Hematopoietic multipotent progenitor cell treated with erythropoietin and hydrocortisone succinate and interleukin-3 and kit ligand, for 4 days (in vitro differentiated cells): ENCODE measurements at places on chromosomes 3 and 15.
A peak's percentile ranks its signal among the peaks of the same experiment; 100 is the strongest.

DNA sequence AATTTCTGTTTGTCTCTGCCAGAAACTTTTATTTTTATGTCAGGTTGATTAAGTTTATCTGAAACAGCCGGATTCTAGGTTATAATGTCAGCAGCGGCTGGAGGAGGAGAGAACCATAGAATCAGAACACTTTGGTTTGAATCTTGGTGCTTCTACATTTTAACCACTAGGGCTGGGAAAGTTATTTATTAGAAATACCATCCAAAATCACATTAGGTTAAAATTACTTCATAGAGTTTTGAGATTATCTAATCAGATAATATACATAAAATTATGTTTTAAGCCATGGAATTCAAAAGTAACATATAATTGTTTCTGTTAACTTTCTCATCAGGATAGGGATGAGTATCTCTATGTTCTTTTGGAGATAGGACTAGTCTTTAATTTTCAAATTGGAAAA is 502.9 kb downstream of the ROBO1 start:
- no peak for DNase-seq

- DNase-seq = no peak
Measured at GRCh38 chr3:134651347-134652041, 672 bp upstream of the KY start.

DNA sequence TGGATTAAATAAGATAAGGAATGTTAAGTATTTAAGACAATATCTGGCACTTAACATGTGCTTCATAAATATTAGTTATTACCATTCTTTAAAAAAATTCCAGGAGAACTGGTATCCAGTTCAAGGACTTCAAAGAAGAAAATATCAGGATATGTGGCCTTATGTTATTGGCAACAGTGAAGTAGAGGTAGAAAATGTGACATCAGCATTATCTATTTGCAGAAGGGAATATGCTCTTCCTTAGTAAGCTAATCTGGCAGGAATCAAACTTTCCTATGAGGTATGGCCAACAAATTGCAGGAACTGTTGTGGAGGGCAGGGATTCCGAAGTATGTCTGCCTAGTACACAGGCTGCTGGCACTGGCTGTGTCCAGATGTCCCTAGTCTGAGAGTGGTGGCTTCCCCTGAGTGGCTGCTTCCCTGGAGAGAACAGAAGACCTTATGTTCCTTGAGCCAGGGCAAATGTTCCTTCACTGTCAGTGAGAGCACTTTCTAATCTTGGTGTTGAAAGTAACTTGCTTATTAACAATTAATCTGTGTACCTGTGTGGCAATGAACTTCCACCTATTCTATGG is 351.7 kb upstream of the THRB start:
- DNase-seq = no peak

DNA sequence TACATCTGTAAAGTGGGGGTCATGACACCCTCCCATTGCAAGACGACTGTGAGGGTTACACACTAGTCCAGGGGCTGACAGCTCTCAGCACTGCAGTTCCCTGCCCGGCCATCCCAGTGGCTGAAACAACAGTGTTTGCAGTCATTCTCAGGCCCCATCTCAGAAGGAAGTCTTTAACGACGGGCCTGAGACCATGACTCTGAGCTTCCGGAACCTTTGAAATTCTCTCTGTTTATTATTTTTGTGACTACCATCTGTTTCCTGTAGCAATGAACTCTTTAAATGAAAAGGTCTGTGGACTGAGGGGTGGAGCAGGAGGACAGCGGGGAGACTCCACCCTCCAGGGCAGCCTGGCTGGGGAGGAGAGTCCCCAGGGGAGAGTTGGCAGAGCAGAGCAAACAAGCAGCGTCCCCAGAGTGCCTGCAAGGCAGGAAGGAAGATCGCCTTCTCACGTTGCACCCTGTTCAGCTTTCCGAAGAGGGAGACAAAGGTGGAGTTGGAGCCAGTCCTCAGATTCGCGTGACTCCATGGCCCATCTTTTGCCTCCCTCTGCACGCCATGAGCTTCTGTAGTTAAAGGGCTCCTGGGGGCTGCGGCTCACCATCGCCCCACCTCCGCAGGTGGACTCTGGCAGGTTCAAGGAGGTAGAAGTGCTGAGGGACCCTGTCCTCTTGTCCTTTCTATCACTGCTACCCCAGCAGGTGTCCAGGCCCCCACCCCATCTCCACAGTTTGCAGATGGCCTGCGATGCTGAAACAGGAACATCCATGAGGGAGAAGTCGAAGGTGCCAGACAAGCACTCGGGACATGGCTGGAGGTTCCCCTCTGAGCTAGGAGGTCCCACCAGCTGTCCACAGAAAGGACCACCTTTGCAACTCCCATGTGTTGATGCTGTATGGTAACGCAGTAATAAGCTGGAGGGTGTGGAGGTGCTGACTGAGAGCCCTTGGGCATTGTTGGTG is 525.8 kb upstream of the PROK2 start:
- peak; percentile 90 for DNase-seq

- DNase-seq = no peak
Measured at GRCh38 chr3:172352786-172353185, 95.5 kb downstream of the GHSR start.

GRCh38 chr3:128854475-128854874 is 24.9 kb upstream of the ACAD9 start:
- peak; percentile 80 for DNase-seq

GRCh38 chr3:108180194-108180593 is 42.0 kb downstream of the IFT57 start:
- DNase-seq = no peak
